ENCODE measurements at places on chromosomes 2 and 18. TPM values are rescaled to one million over a fixed set of nuclear protein-coding genes. Genes with fewer than 3 reads are reported as not detected.
A peak's percentile ranks its signal among the peaks of the same experiment; 100 is the strongest.

GRCh38 chr2:118913803-118914645 is 28.0 kb upstream of the MARCO start:
- H3K27ac ChIP-seq: no peak overlapping the region
- no peaks in the 10 kb centered on the region for H3K36me3 ChIP-seq
- DNase-seq: no peak
- H3K4me1 ChIP-seq: no peaks in the 10 kb centered on the region
- no peak overlapping the region for H3K4me3 ChIP-seq

DNA sequence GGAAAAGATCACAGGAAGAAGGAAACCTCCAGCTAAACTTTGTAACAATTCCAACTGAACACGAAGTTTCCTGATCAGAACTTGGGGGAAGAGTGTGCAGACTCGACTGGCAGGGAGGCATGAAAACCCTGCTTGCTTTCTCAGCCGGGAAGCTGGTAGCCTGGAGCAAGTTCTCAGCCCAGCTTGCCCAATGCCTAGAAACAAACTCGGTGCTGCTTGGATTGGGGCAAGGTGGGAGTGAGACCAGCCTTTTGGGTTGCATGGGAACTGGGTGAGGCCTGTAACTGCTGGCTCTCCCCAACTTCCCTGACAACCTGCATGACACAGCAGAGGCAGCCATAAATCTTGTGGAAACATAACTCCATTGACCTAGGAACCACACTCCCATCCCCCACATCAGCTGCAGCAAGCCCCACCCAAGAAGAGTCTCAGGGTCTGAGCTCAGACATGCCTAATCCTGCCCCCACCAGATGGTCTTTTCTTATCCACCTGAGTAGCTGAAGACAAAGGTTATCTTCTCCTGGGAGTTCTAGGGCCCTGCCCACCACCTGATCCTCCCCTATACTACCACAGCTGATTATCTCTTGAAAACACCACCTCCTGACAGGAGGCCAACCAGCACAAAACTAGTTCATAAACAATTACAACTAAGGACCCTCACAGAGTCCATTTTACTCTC is 1859.7 kb upstream of the CELF4 start:
- H3K36me3 ChIP-seq: no peaks in the 10 kb centered on the region
- no peak overlapping the region for H3K27ac ChIP-seq
- H3K4me1 ChIP-seq: no peaks in the 10 kb centered on the region
- no peak for DNase-seq
- H3K27me3 ChIP-seq: no peaks in the 10 kb centered on the region
- no peak overlapping the region for H3K4me3 ChIP-seq

DNA sequence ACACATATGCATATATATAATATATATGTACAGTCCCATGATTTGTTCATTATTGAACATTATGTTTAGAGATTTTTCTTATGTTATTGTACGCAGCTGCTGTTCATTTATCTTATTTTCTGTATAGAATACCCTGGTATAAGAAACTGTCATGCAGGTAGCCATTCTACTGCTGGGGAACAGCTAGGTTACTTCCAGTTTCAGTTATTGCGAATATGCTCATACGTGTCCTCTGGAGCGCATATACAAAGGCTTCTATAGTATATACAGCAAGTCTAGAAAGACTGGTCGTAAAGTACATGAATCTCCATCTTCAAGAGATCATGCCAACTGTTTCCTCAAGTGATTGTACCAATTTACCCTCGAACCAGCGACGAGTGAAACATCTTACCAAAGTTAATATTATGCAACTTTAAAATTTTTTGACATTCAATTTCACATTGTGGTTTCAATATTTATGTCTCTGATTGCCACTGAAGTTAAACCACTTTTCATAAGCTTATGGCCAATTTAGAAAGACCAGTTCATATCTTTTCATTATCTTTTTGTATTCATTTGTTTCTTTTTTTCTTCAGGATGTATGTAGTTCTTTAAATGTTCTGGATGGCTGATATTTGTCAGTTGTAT is 53.5 kb downstream of the RDH14 start:
- no peaks in the 10 kb centered on the region for H3K36me3 ChIP-seq
- H3K27me3 ChIP-seq: no peaks in the 10 kb centered on the region
- H3K27ac ChIP-seq: no peak overlapping the region
- no peak for DNase-seq
- no peak overlapping the region for H3K4me3 ChIP-seq

DNA sequence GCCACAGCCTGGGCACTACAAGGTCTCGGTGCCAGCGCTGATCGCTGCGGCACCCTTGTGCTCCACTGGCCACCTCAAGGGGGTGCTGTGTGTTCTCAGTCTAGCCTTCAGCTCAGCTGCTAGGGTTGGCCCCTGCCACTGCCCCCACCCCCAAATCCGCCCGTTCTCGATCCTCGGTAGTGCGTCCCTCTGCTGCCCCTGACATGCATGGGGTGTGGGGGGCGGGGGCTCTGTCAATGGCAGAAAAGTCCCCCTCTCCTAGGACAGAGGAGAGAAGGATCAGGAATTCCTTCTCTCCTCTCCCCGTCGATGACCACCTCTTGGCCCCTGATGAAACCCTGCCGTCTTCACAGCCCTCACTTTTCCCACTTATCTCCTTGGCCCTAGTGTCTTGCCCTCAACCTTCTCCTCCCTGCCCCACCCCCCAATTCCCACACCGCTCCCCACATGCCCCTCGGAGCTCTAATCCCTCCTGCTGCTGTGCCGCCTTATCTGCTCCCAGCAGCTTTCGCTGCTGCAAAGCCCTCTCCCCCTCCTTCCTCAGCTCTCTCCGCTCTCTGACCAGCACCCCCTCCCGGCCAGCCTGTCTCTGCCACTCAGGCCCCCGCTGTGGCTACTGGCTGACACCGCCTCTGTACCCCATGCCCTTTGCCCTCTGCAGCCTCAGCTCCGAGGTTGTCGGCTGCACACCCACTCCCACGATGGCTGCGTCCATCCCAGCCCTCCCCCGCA is 4.3 kb upstream of the ASIC4 start:
- H3K27ac ChIP-seq: no peak overlapping the region
- peak overlapping the region; percentile 24 for H3K4me3 ChIP-seq
- no peaks in the 10 kb centered on the region for H3K36me3 ChIP-seq
- DNase-seq: no peak
- H3K27me3 ChIP-seq: peaks cover 34% of the 10 kb centered on the region

GRCh38 chr18:54284981-54285785 is 15.9 kb downstream of the POLI start:
- no peak overlapping the region for H3K4me3 ChIP-seq
- H3K27me3 ChIP-seq: no peaks in the 10 kb centered on the region
- H3K4me1 ChIP-seq: no peaks in the 10 kb centered on the region

- no peaks in the 10 kb centered on the region for H3K4me1 ChIP-seq
- H3K27ac ChIP-seq: no peak overlapping the region
- H3K4me3 ChIP-seq: no peak overlapping the region
Measured at GRCh38 chr2:221741496-221742211, 169.6 kb upstream of the EPHA4 start.

GRCh38 chr2:136362676-136363390 is 244.9 kb upstream of the CXCR4 start:
- no peaks in the 10 kb centered on the region for H3K27me3 ChIP-seq
- H3K27ac ChIP-seq: no peak overlapping the region
- H3K4me3 ChIP-seq: no peak overlapping the region
- H3K36me3 ChIP-seq: no peaks in the 10 kb centered on the region
- no peak for DNase-seq
- H3K4me1 ChIP-seq: no peaks in the 10 kb centered on the region

- no peak overlapping the region for H3K27ac ChIP-seq
- no peaks in the 10 kb centered on the region for H3K27me3 ChIP-seq
- no peak overlapping the region for H3K4me3 ChIP-seq
- no peaks in the 10 kb centered on the region for H3K36me3 ChIP-seq
- DNase-seq: no peak
Measured at GRCh38 chr2:205609113-205609512, 73.2 kb upstream of the NRP2 start.

DNA sequence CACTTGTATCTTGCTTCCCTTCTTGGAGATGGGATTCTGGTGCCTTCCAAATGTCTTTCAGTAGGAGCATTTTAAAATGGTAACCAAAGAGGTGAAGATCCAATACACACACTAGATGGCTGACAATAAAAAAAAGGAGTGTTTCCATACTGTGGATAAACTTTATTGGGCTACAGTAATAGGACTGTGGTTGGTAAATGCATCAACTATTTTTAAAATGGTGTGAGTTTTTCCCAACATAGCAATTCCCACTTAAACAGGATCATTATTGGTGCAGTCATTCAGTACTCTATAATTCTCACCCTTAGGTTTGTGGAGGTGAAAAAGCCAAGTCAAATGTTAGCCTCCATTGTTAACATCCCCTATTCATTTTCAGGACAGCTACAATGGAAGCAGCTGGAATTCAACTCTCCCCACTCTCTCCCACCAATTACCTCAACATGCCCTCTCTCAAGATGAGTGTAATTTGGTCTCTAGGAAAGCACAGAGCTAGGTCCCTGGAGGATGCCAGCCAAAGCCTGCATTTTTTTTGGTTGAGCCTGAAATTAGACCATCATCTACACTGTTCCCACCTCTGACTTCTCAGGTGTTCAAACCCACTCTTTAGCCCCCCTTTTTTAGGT is 273.3 kb downstream of the TCF4 start:
- H3K36me3 ChIP-seq: no peaks in the 10 kb centered on the region
- H3K4me3 ChIP-seq: no peak overlapping the region
- H3K4me1 ChIP-seq: peaks cover 87% of the 10 kb centered on the region
- H3K27ac ChIP-seq: no peak overlapping the region

DNA sequence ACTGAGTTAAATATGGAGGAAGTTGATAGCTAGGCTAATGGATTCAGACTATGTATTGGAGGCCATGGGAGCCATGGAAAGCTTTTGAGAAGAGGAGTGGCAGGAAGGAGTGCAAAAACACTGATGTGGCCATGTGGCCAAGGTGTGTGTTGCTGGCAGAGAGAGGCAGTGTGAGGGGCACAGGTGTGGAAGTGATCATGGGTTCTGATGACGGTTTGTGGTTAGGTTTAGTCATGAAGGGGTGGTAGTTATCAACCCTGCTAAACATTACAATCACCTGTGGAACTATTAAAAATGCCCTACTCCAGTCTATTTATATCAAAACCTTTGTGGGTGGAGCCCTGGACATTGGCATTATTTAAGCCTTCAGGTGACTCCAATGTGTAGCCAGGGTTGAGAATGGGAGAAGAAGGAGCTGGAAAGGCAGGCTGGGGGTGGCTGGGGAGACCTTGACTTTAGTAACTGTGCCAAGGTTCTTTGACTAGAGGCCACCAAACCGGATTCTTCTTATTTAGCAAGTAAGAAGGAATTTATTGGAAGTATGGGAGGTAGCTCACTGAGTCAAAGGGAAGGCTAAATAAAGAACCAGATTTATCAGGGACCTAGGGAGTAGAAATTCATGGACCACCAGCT is 13.5 kb downstream of the GPR39 start:
- no peaks in the 10 kb centered on the region for H3K4me1 ChIP-seq
- H3K27ac ChIP-seq: no peak overlapping the region
- H3K4me3 ChIP-seq: no peak overlapping the region
- no peaks in the 10 kb centered on the region for H3K36me3 ChIP-seq
- DNase-seq: no peak

DNA sequence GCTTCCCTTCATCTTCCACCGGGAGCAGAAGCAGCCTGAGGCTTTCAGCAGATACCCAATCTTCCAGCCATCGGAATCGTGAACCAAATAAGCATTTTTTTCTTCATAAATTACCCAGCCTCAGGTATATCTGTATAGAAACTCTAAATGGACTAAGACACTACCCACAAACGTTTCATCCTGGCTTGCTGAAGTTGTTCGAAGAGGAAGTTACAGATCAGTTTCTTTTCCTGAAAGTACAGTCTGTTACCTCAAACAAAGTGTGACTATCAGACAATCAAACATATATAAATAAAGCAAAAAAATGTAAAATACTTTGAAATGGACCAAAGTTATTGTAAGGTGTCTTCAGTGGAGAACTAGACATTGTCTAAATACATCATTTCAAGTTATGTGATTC is 97.9 kb downstream of the MREG start:
- H3K4me1 ChIP-seq: no peaks in the 10 kb centered on the region
- no peak overlapping the region for H3K4me3 ChIP-seq
- DNase-seq: no peak
- no peaks in the 10 kb centered on the region for H3K36me3 ChIP-seq
- no peaks in the 10 kb centered on the region for H3K27me3 ChIP-seq
- H3K27ac ChIP-seq: no peak overlapping the region

GRCh38 chr18:3526421-3527354 is 76.7 kb downstream of the TGIF1 start:
- H3K27me3 ChIP-seq: no peaks in the 10 kb centered on the region
- H3K27ac ChIP-seq: peak overlapping the region; percentile 75
- no peak overlapping the region for H3K4me3 ChIP-seq
- no peaks in the 10 kb centered on the region for H3K36me3 ChIP-seq
- peak; percentile 37 for DNase-seq

DNA sequence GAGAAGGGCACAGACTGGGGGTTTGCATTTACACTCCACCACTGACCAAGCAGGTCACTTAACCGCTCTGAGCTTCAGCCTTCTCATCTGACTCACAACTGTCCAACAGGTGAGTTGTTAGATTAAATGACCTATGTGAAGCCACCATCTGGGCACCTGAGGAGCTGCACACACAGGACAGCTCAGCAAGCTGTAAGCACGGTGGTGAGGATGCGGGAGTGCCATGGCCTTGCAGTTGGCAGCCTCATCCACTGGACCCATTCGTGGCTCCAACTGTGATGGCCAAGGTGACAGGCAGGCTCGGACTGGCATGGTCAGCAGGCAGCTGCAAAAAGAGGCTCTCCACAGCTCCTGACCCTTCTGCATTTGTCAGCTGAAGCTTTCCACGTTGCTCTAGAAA is 23.3 kb upstream of the AMMECR1L start:
- H3K4me1 ChIP-seq: no peaks in the 10 kb centered on the region
- no peaks in the 10 kb centered on the region for H3K36me3 ChIP-seq
- DNase-seq: no peak
- H3K4me3 ChIP-seq: no peak overlapping the region
- no peak overlapping the region for H3K27ac ChIP-seq
- peaks cover 8% of the 10 kb centered on the region for H3K27me3 ChIP-seq

GRCh38 chr18:5895876-5896740 is 786 bp upstream of the TMEM200C start:
- no peaks in the 10 kb centered on the region for H3K36me3 ChIP-seq
- peak overlapping the region; percentile 48 for H3K4me3 ChIP-seq
- DNase-seq: no peak
- no peak overlapping the region for H3K27ac ChIP-seq
- H3K27me3 ChIP-seq: peaks cover 57% of the 10 kb centered on the region
- H3K4me1 ChIP-seq: peaks cover 11% of the 10 kb centered on the region

GRCh38 chr2:99421469-99421868 is 68.3 kb downstream of the REV1 start:
- H3K4me1 ChIP-seq: peaks cover 8% of the 10 kb centered on the region
- H3K27ac ChIP-seq: no peak overlapping the region
- no peaks in the 10 kb centered on the region for H3K36me3 ChIP-seq
- no peak for DNase-seq
- H3K4me3 ChIP-seq: no peak overlapping the region

TXNDC2 gene
- not detected for total RNA-seq

SPC25 gene
- total RNA-seq: not detected

RRM2 gene
- total RNA-seq: not detected

CEP192 gene
- 8.3 TPM for total RNA-seq

PTRHD1 gene
- total RNA-seq: 42.6 TPM

IL1RN gene
- total RNA-seq: 0.51 TPM

ESPNL gene
- not detected for total RNA-seq

All from gastrocnemius medialis (tissue), 4 donors.